ENCODE measurements at places on chromosomes 1 and 21.
A peak's percentile ranks its signal among the peaks of the same experiment; 100 is the strongest.

DNA sequence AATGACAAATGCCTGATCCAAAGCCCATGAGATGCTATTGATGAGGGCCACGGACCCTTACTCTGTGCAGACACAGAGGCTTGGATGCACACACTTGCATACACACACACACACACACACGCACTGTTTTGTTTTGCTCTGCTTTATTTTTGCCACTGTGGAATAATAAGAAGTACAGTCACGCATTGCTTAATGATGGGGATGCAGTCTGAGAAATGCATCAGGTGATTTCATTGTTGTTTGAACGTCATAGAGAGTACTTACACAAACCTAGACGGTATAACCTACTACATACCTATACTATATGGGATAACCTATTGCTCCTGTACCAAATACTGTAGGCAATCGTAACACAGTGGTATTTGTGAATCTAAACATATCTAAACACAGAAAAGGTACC is 104.4 kb downstream of the RHOU start:
- DNase-seq, result no peak

DNA sequence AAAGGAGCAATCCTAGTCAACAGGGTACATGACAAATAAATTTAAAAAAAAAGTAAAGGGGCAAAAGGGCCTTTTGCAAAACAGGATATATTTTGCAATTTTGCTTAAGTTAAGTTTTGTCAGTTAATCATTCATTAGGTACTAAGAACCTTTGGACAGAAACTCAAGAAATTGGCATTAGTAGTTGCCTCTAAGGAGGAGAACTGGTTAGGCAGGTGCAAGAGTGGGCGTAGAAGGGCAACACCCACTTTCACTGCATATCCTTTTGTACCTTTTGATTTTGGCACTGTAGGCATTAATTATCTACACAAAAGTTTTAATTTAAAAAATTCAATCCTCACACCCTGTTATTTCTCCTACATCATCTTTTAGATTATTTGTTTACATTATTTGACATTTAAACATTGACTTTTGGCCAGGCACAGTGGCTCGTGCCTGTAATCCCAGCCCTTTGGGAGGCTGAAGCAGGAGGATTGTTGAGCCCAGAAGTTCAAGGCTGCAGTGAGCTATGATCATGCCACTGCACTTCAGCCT is 4.3 kb downstream of the DDAH1 start:
- DNase-seq, result no peak

DNA sequence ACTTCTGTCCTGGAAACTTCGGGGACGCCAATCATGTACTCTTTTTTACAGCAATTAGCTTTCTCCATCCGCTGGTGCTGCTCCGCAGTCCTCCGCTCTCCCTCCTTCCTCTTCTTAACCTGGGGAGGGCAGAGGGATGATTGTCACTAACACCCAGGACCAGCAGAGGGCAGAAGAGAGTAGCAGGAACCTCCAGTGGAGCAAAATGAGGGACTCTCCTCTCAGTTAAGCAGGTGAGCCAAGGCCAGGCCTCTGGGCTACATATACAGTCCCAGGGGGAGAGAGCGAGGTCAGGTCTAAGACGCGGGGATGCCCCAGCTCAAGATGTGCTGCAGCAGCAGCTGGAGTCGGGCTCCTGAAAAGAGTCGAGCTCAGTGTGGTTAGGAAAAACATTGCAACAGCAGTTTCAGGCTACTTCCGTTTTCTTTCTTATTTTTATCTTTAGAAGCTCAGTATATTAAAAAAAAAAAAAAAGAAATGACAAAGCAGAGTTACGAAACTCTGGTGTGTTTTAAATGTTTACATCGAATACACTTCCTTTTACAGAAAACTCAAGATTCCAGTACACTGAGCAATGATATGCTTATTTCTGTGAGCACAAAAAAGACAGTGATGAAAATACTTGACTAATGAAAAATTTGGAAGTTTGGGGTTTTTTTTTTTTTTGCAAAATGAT is 25.7 kb upstream of the NLRP3 start:
- peak; percentile 77 for DNase-seq

DNA sequence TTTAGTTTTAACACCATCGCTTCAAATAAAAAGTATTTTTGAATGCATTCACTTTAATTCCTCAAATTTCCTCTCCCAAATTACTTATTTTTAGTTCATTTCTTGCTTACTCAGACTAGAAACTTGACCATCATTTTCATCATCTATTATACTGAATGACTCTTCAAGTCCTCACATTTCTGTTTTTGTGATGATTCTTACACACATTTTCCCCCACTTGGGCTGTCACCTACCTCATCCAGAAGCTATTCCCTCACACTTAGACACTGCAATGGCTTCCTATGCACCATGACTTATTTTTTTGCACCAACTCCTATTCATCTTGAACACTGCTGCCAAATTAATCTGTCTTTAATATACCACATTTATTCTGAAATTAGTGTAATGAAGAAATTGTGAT is 239.6 kb upstream of the DUSP10 start:
- no peak for DNase-seq

GRCh38 chr1:76666499-76666898 is 200.8 kb upstream of the ST6GALNAC5 start:
- DNase-seq, result no peak

DNA sequence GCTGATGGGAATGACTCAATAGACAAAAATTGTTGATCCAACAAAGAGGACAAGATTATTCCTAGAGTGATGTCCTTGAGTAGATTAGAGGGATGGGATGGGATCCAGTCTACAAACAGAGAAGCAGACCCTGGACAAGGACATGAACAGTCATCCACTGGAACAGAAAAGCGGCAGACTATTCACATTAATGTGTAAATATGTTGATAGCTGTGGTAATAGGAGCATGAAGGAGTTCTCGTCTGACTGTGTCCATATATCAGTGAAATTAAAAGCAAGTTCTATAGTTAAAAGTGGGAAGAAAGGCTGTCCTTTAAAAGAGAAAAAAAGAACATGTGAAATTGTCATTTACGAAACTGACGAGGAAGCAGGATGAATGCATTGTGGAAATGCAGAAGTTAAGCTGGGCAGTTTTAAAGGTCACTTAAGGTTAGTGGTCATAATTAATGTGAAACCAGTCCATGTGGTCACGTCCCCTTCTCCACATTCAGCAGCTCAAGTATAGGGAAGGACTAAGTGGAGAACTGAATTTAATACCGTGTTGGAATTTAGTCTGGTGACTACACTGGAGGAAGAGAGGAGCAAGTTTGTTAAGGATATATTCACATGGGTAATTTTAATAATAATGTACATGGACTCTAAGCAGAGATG is 62.1 kb downstream of the PIK3R3 start:
- no peak for DNase-seq

GRCh38 chr1:78237364-78237916 is 191.7 kb downstream of the GIPC2 start:
- DNase-seq, result no peak

DNA sequence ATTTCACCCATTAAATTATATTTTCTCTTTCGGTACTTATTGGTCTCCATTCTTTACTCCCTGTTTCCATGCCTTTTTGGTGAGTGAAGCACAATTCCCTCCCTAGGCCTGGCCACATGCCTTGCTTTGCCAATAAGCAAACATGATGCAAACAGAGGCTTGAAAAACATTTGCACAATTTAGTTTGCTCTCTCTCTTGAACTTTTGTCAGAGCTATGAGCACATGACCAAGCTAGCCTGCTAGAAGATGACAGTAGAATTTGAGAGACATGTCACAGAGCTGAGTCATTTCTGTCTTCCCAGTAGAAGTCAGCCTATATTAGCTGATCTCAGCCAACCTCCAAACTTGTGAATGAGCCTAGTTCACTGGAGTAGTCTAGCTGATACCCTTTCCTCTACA is 24.6 kb downstream of the ANGPTL3 start:
- peak; percentile 88 for DNase-seq

GRCh38 chr1:103243481-103243880 is 135.2 kb upstream of the COL11A1 start:
- DNase-seq, result no peak

GRCh38 chr21:38819719-38820159 is 14.0 kb downstream of the ETS2 start:
- DNase-seq, result peak; percentile 86

- DNase-seq, result no peak
Observed at GRCh38 chr1:111717450-111717849, 21.7 kb downstream of the INKA2 start.

- no peak for DNase-seq
Observed at GRCh38 chr1:5690291-5690690, 301.9 kb downstream of the NPHP4 start.

DNA sequence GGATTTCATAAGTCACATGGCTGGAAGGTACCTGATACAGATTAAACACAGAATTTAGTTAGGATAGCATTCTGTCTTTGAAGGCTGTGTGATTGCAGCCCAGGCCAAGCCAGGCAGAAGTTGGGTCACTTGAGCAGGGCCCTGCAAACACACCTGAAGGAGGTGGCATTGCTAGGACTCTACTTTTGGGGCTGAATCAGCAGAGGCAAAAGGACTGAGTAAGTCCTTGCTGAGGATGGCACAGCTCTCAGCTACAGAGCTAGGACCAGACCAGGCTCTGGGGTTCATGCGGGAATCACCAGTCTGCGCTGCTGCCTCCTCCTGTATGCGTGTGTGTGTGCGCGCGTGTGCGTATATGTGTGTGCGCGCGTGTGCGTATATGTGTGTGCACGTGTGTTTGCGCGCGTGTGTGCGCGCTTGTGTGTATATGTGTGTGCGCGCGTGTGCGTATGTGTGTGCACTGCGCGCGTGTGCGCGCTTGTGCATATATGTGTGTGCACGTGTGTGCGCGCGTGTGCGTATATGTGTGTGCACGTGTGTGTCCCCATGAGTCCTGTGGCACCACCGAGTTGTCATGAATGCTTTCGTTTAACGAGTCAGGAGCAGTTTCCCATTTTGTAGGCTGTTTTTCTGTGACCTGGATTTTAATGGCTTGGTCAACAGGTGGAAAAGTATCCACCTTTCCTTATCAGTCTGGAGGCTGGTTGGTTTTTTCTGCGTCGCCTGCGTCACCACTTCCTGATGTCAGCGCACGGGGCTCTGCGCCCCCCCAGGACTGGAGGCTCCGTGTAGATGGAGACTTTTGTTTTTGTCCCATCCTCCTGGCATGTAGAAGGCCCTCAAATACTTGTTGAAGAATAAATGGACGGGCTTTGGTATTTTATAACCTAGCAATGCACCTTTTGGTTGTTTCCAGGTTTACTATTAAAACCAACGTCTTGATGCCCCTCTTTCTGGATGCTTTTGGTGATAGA is 34.7 kb downstream of the ADARB1 start:
- DNase-seq, result no peak

DNA sequence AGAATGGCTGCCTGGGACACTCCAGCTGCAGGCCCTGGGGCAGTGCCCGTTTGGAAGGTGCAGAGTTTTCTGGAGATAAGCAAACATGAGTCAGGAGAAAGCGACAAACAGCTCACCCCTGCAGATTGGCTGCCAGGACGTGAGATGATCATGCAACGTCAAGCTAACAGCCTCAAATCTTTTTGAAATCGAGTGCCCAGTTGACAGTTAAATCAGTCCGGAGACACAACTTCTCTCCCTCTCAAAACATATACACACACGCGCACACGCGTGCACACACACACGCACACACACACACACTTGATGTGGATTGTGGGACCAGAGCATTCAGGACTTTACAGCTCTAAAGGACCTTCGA is 49.4 kb downstream of the TENT5C start:
- DNase-seq, result peak; percentile 21

DNA sequence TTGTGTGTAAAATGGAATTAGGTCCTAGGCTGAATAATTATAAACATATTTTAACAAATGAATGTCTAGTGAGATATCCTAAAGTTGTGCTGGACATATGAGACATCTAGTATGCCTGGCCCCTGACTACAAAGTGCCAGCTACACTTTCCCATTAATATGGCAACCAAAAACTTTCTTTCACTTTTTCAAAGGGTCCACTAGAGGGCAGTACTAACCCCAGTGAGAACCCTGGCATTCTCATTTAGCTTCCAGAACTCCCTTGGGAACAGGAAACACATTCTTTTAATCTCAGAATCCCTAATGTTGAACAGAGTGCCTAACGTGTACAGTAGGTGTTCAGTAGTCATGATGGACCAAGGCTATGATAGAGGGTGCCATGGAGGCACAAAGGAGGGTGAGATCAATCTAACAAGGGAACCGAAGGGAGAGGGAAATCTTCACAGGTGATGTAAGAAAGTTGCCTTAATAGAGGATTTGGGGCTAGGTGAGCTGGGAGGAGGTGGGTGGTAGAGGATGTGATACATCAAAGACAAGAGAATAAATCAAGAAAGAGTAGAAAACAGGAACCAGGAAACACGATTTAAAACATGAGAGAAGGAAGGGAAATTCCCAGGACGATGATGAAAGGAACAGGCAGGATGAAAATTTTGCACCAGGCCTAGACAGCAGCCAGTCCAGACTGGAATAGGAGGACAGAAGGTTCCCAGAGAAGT is 41.6 kb downstream of the NSL1 start:
- DNase-seq, result peak; percentile 81

GRCh38 chr1:174764191-174764590 is 235.6 kb upstream of the CACYBP start:
- no peak for DNase-seq

GRCh38 chr1:235650341-235651169 is 971 bp upstream of the GNG4 start:
- DNase-seq, result no peak

- DNase-seq, result peak; percentile 55
Observed at GRCh38 chr21:38170283-38170682, 86.5 kb upstream of the KCNJ15 start.

DNA sequence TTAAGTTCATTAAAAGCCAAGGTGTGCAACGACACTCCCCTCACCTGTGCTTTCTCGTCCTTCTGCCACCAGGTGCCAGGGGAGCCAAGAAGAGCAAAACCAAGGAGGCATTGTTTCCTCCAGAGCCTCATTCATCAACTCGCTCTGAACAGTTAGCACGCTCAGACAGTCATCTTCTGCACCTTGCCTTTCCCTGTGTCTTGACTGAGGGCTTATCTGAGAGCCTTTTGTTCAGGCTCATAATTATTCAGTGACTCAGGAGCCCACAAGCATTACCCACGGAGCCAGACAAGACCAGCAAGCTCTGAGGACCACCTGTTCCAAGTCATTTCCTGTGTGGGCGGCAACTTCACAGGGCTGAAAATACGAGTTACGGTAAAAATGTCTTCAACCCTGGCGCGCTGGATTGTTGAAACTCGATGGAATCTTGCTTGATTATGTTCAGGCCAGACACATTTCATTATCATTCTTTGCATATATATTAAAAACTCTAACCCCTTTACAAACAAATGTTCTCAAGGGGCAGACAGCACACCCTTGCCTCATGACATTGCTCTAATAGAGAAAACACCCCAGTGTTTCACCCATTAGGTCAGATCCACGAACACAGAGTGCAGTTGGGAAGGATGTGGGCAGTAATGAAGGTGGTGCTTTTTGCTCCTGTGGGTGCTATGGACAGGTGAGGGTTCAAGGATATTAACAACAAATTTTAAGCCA is 89.7 kb upstream of the RUNX1 start:
- DNase-seq, result peak; percentile 96

DNA sequence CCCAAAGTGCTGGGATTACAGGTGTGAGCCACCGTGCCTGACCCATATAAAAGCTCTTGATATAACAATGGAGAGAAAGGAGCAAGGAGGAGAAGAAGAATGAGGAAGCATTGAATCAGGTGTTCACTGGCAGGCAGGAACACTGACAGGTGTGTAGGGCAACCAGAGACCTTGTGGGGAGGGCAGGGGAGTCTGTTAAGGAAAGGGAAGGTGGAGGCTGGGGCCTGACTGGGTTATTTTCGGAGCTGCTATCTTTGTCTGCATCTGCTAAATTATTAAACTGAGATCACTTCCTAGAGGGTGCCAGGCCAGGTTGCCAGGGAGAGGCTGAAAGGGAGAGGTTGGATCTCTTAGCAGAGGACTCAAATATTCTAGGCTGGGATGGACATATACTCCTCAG is 6.8 kb upstream of the TRNP1 start:
- no peak for DNase-seq

GRCh38 chr1:32920833-32921232 is 19.6 kb upstream of the TMEM54 start:
- no peak for DNase-seq
